CD4-positive, alpha-beta memory T cell (primary cell): ENCODE measurements at places on chromosomes 5 and 9. TPM values are rescaled to one million over a fixed set of nuclear protein-coding genes. Genes with fewer than 3 reads are reported as not detected.

GRCh38 chr5:133510634-133511262 is 101.6 kb downstream of the FSTL4 start:
- DNase-seq: no peak

GRCh38 chr5:53095217-53095616 is 14.3 kb downstream of the MOCS2 start:
- no peak for DNase-seq

TPPP gene
- polyA plus RNA-seq: 3.3 TPM

BARHL1 gene
- not detected for polyA plus RNA-seq

- DNase-seq: no peak
Measured at GRCh38 chr9:18274693-18275092, 199.3 kb upstream of the ADAMTSL1 start.

SPATA31A3 gene
- polyA plus RNA-seq: not detected

- no peak for DNase-seq
Measured at GRCh38 chr5:133657036-133657435, 44.7 kb upstream of the FSTL4 start.

DNA sequence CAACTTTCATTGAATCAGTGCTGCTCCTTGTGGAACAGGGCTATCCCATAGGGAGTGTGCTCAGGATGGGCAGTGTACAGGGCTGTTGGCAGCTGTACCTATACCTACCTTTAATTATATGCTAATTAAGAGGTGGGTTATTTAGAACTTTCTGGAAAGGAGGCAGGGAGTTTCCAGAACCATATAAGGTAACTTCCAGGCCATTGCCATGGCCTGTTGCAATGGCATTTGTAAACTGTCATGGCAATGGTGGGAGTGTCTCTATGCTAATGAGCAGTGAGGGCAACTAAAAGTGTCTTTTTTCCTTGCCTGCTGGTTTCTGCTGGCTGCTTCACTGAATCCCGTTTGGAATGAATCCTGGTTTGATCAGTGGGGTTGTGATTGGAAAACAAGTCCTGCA is 2.3 kb upstream of the ARHGAP26 start:
- DNase-seq: no peak

- no peak for DNase-seq
Measured at GRCh38 chr9:127090341-127090985, 32.0 kb downstream of the ANGPTL2 start.

- no peak for DNase-seq
Measured at GRCh38 chr5:45093377-45093776, 284.6 kb downstream of the MRPS30 start.

- no peak for DNase-seq
Measured at GRCh38 chr5:147522435-147522834, 12.6 kb upstream of the DPYSL3 start.

DNA sequence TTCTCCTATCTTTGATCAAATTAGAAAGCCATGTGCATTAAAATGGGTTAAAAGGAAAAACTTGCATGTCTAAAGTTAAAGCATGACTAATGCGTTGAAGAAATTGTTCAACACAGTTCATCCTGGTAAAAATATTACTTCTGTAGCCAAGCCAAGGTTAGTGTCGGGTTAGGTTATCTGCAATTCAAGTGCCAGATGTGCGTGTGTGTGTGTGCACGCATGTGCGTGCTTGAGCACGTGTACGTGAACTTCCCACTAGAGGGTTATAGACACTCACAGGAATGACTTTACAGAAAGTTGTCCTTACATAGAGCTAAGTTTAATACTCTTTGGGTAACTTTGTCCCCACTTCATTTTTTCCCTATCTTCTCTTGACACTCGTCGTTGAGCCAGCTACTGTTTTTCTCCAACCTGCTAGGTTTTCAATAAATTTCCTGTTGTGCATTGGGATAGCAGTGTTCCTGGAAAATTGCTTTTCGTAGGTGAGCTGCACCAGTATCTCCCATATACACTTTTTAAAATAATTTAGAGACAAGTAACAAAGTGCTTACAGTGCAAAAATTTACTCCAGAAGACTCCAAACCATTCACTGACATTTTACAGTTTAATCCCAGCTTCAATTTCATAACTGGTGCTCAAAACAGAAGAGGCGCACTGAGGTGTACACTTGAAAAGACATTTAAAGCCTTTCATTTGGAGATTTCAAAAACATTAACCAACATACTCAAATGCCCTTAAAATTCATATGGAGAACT is 353.8 kb downstream of the NFIB start:
- DNase-seq: no peak

GRCh38 chr5:133256276-133256675 is 204.5 kb downstream of the HSPA4 start:
- no peak for DNase-seq

DNA sequence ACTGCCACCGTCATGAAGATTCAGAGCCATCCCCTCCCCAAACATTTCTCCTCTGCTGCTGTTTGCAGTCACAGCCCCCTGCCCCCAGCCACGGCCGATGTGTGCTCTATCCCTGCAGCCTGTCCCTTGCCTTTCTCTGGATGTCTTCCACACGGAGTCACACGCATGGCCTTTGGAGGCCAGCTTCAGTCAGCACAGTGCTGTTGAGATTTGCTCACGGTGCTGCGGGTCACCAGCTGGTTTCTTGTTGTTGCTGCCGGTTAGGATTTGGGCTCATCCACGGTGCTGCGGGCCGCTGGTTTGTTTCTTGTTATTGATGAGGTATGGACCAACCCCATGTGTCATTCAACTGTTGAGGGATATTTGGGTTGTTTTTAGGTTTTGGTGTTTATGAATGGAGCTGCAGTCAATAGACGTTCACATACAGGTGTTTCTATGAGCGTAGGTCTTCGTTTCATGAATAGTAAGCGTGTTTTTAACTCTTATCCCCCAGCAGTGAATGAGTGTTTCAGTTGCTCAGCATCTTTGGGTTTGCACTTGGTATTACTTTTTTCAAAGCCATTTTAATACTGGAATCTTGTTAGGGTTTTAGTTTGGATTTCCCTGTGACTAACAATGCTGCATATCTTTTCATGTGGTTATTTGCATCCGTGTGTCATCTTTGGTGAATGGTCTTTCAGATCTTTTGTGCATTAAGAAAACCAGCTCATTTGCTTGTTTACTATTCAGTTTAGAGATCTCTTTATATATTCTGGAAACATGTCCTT is 57.6 kb downstream of the AHRR start:
- no peak for DNase-seq

DNA sequence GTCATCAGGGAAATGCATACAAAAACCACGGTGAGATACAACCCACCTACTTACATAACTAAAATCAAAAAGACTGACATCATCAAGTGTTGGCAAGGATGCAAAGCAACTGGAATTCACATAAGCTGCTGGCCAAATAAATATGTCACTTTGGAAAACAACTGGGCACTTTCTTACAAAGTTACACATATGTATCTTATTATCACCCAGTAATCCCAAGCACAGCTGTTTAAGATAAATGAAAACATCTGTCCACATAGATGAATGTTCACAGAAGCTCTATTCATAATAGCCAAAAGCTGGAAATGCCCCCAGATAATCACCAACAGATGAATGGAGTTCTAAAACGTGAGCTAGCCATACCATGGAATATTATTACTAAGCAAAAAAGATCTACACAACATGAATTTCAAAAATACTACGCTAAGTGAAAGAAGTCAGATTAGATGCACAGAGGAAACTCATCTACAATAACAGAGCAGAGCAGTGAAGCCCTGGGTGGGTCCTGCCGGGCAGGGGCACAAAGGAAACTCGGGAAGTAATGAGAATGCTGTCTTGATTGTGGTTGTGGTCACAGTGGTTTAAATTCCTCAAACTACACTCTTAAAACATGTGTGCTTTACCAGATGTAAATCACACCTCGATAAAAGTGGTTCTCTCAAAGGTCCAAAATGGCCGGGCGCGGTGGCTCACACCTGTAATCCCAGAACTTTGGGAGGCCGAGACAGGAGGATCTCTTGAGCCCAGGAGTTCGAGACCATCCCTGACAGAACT is 8.5 kb downstream of the CAMSAP1 start:
- DNase-seq: no peak

NDUFAF2 gene
- 44.9 TPM for polyA plus RNA-seq

- DNase-seq: peak; percentile 2
Measured at GRCh38 chr5:175059687-175060211, 335.4 kb downstream of the MSX2 start.

DNA sequence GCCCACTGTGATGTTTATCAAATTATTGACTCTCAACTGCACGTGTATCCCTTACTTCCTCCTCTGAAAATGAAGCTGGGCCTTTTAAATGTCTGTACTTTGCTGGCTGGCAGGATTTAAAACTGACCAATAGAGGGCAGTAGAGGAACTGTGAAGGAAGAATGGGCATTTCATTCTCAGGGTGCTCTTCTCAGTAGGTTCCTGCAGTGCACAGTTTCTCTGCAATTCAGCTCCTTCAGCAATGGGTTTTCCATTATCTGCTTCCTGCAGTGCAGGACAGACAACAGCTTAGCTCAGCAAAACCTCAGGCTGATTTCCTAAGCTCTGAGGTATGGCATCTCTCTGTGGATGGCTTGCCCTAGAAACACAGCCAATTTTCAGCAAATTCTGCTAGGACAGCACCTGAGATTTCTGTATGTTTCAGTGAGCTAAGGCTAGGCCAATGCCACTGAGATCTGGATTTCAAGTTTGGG is 298.4 kb upstream of the PRDM9 start:
- no peak for DNase-seq

TDRD7 gene
- 5.6 TPM for polyA plus RNA-seq

DNA sequence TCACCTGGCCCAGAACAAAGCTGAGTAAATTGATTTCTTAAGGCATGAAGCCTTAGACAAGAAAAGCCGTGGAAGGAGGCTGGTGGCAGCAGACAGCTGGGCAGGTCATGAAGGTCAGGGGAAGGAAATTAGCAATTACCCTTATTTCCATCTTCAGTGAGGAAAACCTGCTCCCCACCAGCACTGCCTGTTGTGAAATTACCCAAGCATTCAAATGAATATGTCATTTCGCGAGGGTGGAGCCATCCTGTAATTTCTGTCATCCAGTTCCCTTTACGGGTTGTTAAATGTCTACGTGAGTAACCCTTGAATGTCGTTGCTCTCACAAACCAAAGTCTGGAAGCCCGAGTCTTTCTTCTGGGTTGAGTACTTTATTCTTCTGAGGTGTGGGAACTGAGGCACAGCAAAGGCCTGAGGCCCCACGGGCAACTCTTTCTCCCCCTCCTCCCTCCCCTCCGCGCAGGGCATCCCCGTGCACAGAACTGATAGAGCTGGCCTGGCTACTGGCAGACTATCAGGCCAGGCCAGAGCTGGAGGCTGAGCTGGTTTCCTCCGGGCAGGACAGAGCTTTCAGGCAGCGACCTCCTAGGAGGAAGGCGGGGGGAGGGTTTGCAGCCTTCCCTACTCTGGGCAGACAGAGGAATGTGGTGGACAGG is 22.0 kb upstream of the AK3 start:
- no peak for DNase-seq

DNA sequence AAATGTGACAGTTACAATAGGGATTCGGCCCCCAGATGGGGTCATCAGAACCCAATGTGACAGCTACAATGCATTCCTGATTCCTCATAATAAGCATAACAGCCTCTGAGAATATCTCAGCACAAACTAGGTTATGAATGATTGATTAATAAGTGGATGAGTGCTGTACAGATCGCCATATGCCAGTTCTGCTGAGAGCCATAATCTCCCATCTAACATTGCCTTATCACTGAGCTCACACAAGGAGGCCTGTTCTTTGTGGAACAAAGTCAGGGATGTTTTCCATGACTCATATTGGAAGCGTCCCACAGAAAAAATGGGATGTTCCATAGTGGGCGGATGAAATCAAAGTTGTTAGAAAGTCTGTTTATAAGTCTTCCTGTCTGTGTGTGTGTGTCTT is 89.6 kb downstream of the KIF4B start:
- DNase-seq: no peak

- no peak for DNase-seq
Measured at GRCh38 chr5:134662971-134663370, 14.4 kb downstream of the SEC24A start.

PIP5KL1 gene
- 0.26 TPM for polyA plus RNA-seq

HAUS6 gene
- 7.6 TPM for polyA plus RNA-seq

- no peak for DNase-seq
Measured at GRCh38 chr5:21680641-21681040, 1172.5 kb downstream of the CDH12 start.

GRCh38 chr9:16179566-16179965 is 626.7 kb downstream of the CCDC171 start:
- DNase-seq: no peak

IFNB1 gene
- polyA plus RNA-seq: 0.40 TPM

DNA sequence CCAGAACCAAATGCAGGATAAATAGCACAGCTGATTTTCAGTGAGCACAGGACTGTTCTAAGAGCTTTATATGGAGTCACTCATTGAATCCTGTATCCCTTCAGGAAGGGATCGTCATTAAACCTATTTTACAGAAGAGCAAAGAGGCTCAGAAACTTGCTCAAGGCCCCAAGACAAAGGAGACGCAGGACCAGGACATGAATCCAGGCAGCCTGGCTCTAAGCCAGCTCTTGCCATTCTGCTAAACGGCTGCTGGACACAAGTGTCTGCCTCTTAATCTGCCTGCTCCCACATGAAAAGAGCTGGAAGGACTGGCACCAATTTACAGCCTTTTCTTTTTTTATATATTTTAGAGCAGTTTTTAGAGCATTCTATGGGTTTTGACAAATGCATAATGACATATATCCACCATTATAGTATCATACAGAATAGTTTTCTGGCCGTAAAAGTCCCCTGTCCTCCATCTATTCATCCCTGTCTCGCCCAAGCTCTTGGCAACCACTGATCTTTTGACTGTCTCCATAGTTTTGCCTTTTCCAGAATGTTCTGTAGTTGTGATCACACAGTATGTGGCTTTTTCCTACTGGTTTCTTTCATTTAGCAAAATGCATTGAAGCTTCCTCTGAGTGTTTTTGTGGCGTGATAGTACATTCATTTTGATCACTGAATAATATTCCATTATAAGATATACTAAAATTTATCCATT is 37.5 kb downstream of the RETREG1 start:
- no peak for DNase-seq

GRCh38 chr9:70553707-70554673 is 139.5 kb upstream of the KLF9 start:
- DNase-seq: no peak

NSG2 gene
- polyA plus RNA-seq: not detected

DNA sequence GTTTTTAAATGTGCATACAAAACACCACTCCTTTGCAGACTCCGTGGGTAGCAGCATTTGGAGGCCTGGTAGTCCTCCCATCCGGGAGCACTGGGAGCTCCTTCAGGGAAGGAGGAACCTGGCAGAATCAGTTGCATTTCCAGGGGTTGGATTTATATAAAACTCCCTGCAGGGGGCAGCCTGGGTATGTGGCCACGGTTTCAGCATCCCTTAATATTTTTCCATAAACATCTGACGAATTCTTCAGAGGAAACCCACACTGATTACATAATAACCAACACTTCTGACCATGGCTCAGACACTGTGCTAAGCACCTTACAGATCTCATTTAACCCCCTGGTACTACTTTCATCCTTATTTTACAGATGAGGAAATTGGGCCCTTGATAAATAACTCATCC is 6.1 kb upstream of the AFAP1L1 start:
- DNase-seq: no peak

IL4 gene
- not detected for polyA plus RNA-seq

SH3TC2 gene
- polyA plus RNA-seq: not detected

SLC44A1 gene
- polyA plus RNA-seq: 19.6 TPM

PCDHA10 gene
- polyA plus RNA-seq: not detected

- DNase-seq: no peak
Measured at GRCh38 chr9:120886490-120886967, 9.5 kb upstream of the PHF19 start.
